Heart left ventricle (tissue), 16 donors: ENCODE measurements at places on chromosomes 4 and X. TPM values are rescaled to one million over a fixed set of nuclear protein-coding genes. Genes with fewer than 3 reads are reported as not detected.

The TCP11X2 gene
- not detected for total RNA-seq

The VCX gene
- total RNA-seq: not detected

The ARHGAP36 gene
- not detected for total RNA-seq

The GAGE12F gene
- total RNA-seq: not detected

The CCSER1 gene
- total RNA-seq: 13.3 TPM

The PAGE2B gene
- total RNA-seq: not detected

The PIR gene
- total RNA-seq: 12.0 TPM

The HELT gene
- total RNA-seq: not detected

The PI4K2B gene
- 6.8 TPM for total RNA-seq

GRCh38 chr4:30073011-30073710 is 647.0 kb upstream of the PCDH7 start:
- no peak for DNase-seq

GRCh38 chr4:48329976-48330375 is 11.4 kb upstream of the SLAIN2 start:
- no peak for DNase-seq

DNA sequence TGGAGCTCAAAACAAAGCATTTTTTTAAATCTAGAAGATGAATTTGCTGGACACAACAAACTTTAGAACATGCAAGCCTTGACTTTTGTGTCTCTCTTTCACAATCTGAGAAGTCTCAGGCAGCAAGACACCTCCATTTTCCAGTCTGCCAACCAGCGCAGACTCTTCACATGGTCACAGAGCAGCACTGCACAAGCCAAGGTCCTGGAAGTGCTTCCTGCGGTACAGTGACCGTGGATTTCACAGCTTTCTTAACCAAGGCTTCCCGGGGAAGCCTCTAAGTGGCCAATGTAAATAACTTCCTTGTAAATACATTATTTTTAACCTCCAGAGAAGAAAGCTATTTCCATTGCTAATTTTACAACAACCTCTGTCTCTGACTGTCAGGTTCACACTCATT is 31.2 kb downstream of the ZNF827 start:
- DNase-seq: no peak

DNA sequence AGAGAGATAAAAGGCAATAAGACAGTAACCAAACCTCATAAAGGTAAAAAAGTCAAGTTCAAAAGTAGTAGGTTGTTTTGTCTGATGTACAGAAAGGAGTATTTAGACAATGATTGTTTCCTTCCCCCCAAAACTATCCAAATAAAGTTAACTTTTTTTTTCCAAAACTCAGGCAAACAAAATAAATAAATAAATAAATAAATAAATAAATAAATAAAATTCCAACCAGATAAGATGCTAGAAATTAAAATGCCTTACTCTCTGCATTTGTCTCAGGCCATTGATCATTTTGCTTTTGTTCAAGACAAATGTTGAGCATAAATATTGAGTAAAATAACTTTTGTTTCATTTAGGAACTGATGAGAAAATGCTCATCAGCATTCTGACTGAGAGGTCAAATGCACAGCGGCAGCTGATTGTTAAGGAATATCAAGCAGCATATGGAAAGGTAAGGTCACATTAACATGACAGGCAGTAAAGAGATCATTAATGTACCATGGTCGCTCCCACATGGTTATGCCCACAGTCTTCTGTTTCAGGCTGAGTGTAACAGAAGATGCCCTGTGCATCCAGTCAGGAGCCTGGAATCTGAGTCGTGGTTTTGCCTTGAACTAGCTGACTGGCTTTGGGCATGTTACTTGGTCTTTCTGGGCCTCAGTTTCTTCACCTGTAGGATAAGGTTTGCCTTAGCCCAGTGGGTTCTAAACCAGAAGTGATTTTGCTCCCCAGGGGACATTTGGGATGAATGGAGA is 27.3 kb downstream of the ANXA3 start:
- DNase-seq: no peak

DNA sequence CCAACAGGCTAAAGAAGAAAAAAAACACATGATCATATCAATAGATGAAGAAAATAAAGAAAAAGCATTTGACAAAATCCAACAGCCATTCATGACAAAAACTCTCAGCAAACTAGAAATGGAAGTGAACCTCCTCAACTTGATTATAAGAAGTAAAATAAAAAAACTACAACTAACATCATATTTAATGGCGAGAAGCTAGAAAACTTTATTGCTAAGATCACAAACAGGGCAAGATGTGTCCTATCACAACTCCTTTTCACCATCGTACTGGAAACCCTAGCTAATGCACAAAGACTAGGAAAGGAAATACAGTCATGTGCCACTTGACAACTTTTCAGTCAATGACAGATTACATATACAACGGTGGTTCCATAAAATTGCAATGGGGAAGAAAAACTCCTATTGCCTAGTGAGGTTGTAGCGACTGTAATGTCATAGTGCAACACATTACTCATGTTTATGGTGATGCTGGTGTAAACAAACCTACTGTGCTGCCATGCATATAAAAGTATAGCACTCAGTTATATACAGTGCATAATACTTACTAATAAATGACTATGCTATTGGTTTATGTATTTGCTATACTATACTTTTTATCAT is 12.1 kb upstream of the MANBA start:
- no peak for DNase-seq

- DNase-seq: no peak
Observed at GRCh38 chrX:70262952-70263567, 3.1 kb upstream of the P2RY4 start.

DNA sequence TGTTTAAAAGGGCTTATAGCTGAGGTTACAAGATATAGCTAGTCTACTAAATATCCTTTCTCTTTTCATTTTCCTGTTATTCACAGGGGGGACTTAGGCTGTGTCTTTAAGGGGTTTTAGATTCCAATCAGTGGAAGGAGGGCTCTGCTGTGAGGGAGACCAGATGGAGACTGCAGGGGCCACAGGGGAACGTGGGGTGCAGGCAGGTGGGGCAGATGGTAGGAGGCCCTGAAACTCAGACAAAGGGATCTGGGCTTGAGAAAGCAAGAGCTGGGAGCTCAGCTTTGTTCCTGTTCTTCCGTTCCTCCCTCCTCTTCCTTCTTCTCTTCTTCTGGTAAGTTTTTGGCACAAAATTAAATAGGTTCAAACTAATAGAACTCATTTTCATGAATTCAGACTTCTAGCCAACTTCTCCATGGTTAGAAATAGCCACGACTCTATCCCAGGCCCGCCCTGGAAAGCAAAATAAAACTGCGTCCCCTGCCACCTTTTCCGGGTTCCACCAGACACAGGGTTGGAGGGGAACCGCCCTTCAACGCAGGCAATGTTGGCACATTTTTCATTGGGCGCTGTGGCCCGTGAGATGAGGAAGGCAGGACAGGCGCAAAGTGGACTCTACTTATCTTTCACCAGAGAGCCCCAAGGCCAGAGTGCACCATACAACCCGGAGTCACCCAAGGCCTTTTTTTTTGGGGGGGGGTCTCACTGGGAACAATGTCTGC is 3.5 kb upstream of the TMSB4X start:
- DNase-seq: peak; percentile 56

- DNase-seq: no peak
Observed at GRCh38 chr4:37434469-37434868, 189.9 kb downstream of the NWD2 start.

DNA sequence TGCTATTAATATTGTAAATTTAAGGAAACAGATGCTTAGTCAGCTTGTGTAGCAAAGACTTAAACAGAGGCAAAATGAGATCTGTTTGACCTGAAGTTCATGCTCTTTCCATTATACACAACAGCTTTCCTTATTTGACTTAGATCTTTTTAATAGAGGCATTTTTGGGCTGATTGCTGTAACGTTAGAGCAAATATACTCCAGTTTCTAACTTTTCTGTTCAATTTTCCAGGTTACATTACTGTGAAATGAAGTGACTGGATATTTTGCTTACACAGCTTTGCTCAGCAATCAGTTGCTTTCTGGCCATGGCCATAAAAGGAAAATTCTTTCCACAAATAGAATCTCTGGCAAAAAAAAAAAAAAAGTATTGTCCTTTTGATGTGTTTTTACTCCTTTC is 146.2 kb downstream of the PCDH7 start:
- no peak for DNase-seq

GRCh38 chrX:24498975-24499374 is 33.9 kb downstream of the PDK3 start:
- DNase-seq: no peak

GRCh38 chr4:99324361-99324760 is 3.2 kb upstream of the ADH1B start:
- no peak for DNase-seq

- no peak for DNase-seq
Observed at GRCh38 chrX:30982467-30982866, 89.4 kb downstream of the FTHL17 start.

DNA sequence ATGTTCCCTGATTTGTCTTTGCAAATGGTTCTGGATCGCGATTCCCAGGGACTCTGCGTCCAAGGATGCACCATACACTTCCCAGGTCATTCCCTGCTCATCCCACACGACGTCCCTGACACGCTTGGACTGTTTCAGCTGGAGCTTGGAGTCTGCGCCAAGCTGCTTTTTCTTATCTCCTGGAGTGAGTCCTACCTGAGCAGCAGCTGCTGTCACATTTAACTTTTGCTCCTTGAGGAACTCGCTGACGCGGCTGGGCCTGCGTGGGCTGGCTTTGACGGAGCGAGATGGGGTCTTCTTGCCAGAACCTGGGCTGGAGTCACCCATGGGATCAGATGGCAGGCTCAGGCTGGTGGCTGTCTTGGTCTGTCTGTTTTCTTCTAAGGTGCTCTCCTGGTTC is 59.6 kb downstream of the GPRIN3 start:
- DNase-seq: no peak

GRCh38 chr4:188032583-188032982 is 37.0 kb downstream of the ZFP42 start:
- no peak for DNase-seq

- no peak for DNase-seq
Observed at GRCh38 chr4:38610966-38611431, 53.0 kb upstream of the KLF3 start.

GRCh38 chr4:1360423-1361283 is 13.6 kb downstream of the UVSSA start:
- no peak for DNase-seq

- DNase-seq: no peak
Observed at GRCh38 chrX:123049071-123049625, 134.9 kb upstream of the GRIA3 start.

- DNase-seq: no peak
Observed at GRCh38 chr4:165048170-165048569, 5.5 kb upstream of the TRIM75 start.

GRCh38 chr4:7326306-7326692 is 108.4 kb downstream of the PSAPL1 start:
- DNase-seq: peak; percentile 46

DNA sequence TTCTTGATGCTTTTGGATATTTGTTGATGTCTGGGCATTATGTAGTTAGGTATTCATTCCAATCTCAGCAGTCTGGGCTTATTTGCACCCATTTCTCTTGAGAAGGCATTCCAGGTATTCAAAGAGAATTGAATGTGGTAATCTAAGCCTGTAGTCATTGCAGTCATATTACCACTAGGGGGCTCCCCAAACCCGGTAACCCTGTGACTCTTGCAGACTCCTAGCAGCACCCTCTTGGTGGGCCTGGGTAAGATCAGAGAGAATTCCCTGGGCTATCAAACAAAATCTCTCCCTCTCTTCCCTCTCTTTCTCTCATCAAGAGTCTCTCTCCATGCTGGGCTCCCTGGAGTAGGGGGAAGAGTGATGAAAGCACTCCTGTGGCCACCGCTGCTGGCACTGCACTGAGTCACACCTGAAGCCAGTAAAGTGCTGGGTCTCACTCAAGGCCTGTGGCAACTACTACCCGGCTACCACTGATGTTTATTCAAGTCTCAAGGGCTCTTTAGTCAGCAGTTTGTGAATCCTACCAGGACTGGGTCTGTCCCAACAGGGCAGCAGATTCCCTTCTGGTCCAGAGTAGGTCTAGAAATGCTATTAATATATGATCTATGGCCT is 187.7 kb upstream of the NUDT10 start:
- DNase-seq: no peak

- DNase-seq: no peak
Observed at GRCh38 chr4:32133141-32133540, 1413.0 kb downstream of the PCDH7 start.

DNA sequence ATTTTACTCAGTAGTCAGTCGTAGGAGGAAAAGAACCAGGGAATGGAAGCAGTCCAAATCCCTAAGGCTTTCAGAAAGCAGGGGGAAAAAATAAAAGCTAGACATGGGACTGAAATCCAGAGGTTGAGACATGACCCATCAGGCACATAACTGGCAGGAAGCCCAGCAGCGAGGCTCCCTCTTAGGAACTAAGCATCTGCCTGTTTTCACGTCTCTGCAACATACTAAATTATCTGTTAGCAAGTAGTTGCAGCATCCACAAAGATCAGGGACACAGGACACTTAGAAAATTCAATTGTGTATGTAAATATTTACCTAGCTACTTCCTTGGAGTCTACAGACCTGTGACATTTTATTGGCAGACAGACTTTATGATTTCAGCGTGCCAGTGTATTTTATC is 118.0 kb upstream of the EDNRA start:
- DNase-seq: peak; percentile 80

GRCh38 chrX:105725228-105725627 is 97.1 kb upstream of the NRK start:
- DNase-seq: no peak

DNA sequence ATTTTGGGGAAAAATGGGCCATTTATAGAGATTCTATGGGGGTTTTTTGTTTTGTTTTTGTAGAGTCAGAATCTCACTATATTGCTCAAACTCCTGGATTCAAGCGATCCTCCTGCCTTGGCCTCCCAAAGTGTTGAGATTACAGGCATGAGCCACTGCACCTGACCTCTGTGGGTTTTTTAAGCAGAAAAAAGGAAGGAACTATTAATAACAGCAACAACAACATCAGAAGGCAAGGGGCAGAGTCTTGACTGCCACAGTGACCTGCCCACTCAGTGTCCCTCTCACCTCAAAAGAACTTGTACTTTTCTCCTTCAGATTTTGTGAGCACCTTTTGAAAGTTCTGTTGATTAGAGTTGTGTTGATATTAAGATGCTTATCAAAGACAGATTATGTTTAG is 48.1 kb downstream of the FNIP2 start:
- DNase-seq: no peak

- no peak for DNase-seq
Observed at GRCh38 chrX:68838571-68838910, 9.7 kb downstream of the EFNB1 start.
